ENCODE measurements at places on chromosomes 1 and 21.

DNA sequence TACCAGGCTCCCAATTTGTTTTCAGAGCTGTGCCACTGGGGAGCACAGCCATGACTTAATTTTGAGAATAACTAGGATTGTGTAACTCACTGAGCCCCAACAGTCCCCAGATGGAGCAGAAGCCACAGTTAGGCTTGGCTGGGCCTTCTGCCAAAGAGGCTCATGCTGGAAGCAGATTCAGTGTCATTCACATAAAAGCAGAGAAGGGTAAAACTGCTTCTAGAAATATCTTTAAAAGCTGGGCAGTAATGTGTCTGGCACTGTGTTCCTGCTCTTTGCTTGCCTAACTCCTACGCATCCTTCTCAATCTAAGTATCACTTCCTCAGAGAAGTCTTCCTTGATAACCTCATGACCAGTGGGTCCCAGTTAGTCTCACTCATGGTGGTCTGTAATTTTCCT, 20.3 kb downstream of the STK40 start:
- no peak for DNase-seq

- no peak for DNase-seq
Observed at GRCh38 chr1:217230412-217230811, 400.5 kb downstream of the GPATCH2 start.

- DNase-seq: no peak
Observed at GRCh38 chr1:40708750-40709099, 17.2 kb downstream of the NFYC start.

DNA sequence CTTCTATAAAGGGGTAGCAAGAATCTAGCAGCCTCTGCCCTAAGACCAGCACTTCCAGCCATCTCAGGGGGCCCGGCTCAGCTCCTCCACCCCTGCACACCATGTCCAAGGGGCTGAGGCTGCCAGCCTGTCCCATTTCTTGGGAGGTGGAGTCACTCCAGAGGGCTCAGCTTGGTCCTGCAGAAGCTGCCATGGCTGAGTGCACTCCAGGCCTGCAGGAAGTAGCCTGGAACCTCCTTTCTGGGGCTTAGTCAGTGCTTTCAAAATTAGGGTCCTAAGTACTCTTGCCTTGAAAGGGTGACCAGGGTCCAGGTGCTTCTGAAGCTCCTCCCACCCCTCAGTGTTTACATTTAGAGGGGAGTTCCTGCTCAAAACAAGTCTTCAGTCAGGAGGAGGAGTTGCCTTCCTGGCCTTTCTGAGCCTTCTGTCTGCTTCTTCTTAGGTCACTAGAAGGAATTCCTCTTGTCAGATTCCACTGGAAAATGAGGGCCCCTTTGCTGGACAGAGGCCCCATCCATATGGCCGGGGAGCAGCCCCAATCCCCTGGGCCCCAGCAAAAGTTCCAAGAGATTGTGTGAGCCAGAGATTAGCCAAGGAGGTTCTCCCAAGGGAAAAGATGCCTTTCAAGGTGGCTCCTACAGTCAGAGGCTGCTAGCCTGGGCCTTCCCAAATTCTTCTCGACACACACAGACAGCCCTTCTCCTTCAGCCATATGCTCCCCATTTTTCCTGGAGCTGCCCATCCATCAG, 128.1 kb upstream of the VAMP3 start:
- no peak for DNase-seq

DNA sequence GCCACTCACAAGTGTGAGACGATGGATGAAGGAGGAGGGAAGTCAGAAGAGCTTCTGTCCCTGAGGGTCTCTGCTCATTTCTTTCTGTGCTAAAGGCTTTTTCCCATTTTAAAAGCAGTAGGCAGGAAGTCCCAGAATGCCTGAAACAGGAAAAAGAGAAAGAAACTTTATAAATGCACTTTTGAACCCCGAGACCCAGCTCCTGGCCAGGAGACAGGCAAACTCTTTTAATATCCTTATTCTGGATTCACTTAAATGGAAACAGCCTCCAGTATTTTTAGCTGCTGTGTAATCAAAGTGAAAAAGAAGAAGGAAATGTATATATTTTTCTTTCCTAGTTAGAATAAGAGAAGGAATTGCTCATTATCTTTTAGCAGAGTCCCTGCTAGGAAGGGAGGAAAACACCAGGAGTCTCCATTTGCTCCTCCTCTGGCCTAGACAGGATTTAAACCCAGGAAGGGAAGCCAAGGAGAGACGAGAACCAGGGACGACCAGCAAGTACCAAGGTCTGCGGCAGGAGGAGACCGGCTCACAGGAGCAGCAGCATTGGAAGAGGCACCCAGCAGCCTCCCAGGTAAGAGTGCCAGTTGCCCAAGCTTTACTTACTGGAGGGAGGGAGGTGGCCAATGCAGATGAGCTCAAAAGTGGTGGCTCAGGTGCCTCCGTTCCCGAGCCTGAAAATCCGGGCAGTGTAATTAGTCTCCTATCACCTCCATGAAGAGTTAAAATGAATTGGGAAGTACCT, at the start of gene TNN:
Gene TNN (plus strand): TSS at position 472 of the 745 bp plus-strand sequence. CDS start 9,586 bp downstream, outside the sequence.
- DNase-seq: no peak

GRCh38 chr1:88802950-88803349, 88.4 kb downstream of the GTF2B start:
- no peak for DNase-seq

DNA sequence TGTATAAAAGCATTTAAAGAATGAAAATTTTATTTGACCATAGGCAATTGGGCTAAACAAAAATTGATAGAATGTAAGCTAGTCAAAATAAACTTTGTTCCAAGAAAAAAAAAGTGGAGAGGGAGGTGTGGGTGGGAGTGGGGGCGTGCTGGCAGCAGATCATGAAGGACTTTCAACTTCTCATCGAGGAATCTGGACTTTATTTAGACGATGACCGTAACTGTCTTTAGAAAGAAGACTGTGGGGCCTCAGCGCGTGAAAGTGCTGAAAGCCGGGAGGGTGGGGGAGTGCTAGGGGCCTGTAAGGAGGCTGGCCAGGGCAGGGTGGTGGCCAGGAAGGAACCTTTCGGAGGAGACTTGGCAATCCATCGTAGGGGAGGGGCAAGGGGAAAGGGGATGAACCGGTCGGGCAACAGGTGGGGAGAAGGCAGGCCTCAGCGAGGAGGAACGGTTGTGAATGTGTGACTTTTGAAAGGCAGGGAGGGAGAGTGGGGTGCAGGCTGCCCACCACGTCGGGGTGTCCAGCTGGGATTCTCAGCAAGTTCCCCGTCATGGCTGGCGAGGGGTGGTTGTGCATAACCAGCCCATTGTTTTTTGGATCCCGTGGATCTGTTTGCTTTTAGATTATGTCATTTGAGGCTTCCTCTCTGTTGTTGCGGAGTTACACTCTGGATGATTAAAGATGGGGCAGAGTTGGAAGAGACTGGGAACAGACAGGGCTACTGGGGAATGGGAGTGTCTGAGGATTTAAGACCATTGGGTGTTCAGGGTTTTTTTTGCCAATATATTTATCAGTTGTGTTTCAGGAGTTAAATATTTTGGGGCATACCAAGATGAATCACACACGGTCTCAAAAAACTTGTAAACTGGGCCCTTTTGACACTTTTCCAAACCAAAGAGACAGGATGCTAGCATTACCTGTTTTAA, 35.5 kb downstream of the HUNK start:
- no peak for DNase-seq

DNA sequence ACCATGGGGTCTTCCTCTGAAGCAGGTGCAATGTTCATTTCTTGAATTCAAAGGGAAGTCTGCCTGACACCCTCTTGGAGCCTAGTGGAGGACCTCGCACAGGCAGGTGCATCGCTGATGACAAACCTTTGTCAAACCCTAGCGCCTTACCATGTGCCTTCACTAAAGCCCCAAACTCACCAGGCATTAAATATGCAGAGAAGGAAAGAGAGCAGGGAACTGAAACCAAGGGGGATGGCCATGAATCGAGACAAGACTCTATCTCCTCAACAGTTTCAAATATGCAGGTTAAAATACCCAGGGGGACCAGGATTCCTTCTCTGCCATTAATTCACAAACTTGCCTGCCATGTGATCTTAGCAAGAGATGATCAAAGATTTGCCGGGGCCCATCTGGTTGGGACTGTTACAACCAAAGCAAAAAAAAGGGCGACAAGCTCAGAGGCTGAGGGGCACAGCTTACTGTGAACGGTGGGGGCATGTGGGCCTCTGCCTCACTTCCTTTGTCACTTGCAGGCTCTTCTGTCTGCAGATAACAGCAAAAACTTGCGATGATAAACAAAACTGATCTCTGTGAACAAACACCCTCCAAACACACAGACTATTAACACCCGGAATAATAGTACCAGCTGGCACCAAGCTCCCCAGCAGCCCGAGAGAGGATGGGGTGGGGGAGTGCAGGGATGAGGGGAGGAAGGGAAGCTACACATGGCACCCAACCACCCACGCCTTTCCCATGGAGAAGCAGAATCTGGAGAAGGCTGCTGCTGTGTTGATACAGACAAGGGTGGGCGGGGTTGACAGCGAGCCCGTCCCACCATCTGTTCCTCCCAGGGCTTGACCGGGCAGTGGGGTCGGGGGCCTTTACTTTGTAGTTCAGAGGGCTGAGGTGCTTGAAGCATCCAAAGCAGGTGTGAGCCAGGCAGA, 33.9 kb downstream of the TMEM63A start:
- no peak for DNase-seq

- DNase-seq: peak; percentile 56
Observed at GRCh38 chr1:67429011-67429527, 1.1 kb downstream of the SERBP1 start.

DNA sequence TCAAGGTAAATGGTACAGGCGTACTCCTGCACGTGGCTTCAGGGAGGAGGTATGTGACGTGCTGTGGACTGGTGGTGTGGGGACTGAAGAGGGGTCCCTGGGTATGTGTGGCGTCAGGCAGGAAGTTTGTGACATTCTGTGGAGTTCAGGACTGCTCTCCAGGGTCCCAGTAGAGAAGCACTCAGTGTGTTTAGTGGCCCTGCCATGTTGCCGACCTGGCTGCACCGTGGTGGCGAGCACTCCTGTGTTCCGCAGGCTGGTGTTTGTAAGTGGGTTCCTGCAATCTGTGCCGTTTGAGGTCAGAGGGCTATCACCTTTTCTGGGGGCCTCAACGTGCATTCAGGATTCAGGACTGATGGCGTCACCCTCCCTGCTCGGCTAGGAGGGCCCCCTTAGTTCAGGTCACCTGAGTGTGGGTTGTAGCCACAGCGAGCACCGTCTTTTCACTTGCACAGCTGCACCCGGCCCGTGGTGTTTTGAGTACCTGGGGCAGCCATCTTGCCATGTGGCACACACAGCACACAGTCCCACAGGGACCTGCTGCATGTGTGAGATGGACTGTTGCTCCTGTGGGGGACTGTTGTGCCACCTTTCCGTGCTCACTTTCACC, 26.5 kb downstream of the SNAP47 start:
- no peak for DNase-seq

DNA sequence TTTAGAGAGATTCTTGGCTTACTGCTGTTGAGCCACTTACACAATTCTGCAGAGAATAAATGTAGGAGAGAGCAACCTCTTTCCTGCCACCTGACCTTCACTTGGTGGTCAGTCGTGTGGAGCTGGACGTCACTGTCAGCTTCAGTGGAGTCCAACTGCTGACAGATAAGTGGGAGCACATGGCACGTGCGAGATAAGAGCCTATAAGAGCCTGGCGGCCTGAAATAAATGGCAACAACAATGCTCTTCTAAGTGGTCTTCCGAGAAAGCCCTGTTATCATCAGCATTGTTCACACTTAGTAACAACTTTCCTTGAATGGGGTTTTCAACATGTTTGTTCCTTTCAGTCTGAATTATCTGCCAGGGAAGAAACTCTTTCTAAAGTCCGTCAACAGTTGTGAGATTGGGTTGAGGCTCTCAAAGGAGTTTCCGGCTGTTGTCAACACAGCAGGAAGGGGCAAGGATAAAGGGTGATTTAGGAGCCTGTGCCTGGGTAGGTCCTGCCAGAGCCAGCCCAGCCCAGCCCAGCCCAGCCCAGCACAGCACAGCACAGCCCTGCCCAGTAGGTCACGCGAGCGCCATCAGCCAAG, 57.2 kb upstream of the RUNX1 start:
- DNase-seq: no peak

- no peak for DNase-seq
Observed at GRCh38 chr1:92441316-92441696, 45.4 kb downstream of the GFI1 start.

GRCh38 chr1:89198491-89199072, at the start of gene GBP4:
TSS of gene GBP4 (minus strand) at chr1:89198942. CDS start at chr1:89198834, 108 bp downstream.
- peak; percentile 36 for DNase-seq

DNA sequence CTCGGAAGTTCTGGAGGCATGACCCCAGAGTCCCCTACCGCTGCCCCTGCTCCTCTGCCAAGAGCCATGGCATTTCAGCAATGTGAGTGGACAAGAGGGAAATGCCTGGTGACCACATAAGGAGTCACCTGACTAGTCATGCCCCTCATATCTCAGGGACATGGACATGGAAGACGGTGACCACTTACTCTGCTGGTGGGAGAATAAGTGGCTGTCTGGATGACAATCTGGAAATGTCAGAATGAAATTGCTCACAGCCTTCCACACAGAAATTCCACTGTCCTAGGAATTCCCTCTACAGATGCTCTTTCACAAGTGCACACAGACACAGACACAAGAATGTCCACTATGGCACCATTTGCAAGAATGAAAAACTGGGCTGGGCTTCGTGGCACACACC, 24.3 kb upstream of the PLEKHG5 start:
- DNase-seq: no peak

- DNase-seq: no peak
Observed at GRCh38 chr1:173255214-173255813, 48.2 kb upstream of the TNFSF4 start.

GRCh38 chr1:228277491-228278431, 69.9 kb downstream of the OBSCN start:
- no peak for DNase-seq

- DNase-seq: no peak
Observed at GRCh38 chr1:66266350-66266749, 267.6 kb upstream of the SGIP1 start.

- no peak for DNase-seq
Observed at GRCh38 chr1:9127395-9128165, 1.3 kb downstream of the GPR157 start.

DNA sequence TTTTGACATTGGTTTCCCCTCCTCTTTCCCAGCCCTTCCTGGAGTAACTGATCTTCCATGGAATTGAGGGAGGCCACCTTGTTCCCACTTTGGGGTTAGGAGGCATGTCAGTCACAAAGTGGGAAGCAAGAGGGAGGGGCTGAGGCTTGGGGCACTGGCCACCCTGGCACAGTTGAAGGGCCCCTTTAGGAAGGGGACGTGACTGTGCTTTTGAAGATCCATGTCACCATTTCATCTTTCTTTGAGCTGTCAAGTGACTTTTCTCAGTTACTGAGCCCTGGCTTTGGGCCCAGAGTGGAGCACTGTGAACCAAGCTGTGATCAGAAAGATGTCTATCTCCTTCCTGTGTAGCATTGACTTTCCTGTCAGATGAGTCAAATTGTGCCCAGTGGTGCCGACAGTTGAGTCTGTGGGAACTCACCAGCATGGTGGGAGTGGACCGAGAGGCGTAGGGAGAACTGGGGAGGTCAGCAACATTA, 38.5 kb upstream of the TDRD10 start:
- DNase-seq: peak; percentile 47

DNA sequence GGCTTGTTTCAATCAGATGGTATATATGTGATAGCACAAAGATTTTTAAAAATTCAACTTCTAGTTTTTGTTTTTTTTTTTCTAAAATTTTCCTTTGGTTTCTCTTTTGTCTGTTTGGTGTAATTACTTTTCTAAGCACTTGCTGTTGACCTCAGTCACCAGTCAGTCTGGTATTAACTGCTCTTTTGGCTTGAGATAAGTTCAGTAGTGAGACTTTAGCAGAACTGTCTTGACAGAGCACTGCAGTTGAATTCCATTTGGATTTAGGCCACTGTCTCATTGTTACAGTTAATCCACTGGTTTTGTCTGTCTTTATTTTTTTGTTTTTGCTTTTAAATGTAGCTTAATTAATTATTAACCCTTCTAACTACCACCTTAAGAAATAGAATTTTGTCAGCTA, 36.2 kb downstream of the OSBPL9 start:
- no peak for DNase-seq

GRCh38 chr1:214455479-214455878, 95.9 kb downstream of the PTPN14 start:
- DNase-seq: no peak

Data from stimulated activated CD4-positive, alpha-beta T cell treated with anti-CD3 and anti-CD28 coated beads, Interleukin-12 subunit alpha, Interleukin-12 subunit beta, amount 100 ng/mL, for 4 hours (primary cell).